Stimulated activated CD4-positive, alpha-beta T cell treated with anti-CD3 and anti-CD28 coated beads, TNF-alpha, amount 100 ng/mL, for 4 hours (primary cell): ENCODE measurements at places on chromosomes 5 and 9.

- DNase-seq: no peak
These were observed 51.9 kb upstream of the POU5F2 start for GRCh38 chr5:93793159-93793781.

DNA sequence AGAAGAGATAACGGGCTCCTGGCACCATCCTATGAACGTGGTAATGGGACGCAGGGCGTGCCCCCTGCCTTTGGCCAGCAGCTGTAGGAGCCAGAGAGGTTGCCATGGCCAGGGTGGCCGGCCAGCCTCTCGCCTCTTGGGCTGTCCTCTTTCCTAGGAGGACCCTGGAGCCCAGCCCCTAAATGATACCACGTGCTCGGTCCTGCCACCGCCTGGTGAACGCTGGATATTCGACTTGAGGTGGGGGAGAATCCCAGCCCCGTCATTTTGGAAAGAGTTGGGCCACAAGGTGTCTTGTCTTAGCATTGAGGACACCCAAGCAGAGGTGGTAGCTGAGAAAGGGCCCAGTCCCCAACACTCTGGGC lies 391 bp upstream of the NRG2 start:
- DNase-seq: no peak

DNA sequence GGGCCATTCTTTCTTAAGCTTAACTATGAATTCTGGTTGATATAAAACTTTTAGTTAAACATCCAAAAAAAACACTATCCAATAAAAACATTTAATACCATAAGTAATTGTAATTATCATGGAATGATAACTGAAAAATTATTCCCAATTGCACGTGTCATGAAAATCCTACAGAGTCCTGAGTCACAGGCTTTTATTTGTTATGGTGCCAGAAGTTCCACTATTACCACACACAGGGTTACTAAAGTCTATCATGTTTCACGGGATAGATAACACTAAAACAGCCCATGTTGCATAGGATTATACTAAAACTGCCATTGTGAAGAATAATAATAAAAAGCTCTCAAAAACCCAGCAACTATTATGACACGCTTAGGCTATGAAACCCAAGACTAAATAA lies 1381.8 kb downstream of the EFNA5 start:
- no peak for DNase-seq

DNA sequence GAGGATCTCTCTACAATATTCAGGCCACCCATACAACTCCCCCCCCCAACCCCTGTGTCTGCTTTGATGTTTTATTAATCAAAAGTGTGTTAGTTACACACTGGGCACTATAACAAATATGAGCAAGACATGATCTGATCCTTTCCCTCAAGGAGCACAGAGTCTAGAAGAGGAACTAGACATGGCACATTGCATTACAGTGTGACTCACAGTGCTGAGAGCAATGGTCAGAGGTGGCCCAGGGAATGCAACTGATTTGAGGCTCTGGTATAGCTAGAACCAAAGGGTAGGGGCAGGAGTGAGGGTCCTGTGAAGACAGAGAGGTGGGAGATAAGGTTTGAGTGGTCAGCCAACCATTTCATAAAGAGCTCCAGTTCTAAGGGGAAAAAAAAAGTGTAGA lies 539.2 kb downstream of the ACTL7B start:
- DNase-seq: no peak

DNA sequence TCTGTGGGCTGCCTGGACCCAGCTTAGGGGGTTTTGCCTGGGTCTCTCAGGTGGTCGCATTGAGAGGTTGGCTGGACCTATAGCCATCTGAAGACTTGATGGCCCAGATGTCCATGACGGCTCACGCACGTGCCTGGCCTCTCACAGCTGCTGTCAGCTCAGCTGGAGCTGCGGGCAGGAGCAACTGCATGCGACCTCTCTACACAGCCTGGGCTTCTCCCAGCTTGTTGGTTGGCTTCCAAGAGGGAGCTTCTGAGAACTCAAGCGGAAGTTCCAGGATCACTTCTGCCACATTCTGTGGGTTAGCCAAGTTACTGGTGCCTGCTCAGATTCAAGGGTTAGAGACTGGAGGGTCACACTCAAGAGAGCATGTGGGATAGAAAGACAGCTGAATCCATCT lies 99.2 kb downstream of the DAPK1 start:
- DNase-seq: no peak

DNA sequence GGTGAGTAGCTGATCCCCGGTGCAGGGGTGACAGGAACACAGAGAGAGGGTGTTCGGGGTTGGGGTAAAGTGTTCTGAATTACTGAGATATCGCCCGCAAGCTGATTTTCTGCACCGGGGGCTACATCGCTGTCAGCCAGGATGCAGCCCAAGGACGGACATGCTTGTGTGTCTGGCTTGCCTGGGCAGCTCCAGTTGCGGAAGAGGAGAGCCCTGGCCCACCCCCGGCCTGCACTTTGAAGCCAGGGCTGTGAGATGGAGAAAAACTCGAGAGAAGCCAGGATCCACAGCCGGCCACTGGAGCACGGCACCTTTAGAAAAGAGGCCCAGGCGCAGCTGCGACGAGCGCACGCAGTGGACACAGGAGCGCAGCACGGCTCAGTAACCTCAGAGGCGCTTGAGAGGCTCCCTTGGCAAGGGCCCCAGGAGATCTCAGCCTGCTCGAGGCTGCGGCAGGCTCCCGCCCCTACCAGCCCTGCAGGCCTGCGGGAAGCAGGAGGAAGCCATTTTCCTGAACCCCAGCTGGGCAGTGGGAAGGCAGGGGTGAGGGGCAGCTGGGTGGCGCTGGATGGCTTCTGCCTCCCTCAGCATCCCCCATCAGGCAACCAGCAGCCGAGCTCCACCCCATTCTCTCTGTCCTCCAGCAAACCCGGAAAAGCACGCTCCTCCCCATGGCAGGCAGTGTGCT lies 59.2 kb downstream of the C9orf50 start:
- DNase-seq: no peak

DNA sequence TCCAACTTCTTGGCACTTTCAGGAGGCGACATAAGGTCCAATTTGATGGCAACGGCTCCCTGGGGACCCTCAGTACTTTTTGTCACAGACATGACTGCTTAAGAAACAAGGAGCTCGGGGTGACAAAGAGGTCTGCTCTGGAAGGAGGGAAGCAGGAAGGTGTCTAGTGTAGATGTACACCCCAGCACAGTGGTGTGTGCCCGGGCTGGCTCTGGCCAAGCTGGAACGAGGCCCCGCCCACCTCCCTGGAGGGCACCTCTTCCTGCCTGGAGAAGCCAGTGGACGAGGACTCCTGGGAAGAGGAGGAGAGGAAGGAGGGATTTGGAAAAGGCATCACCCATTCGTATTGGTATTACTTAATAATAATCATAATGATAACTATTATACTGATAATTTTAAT lies at the start of gene SLC36A2:
SLC36A2 (minus strand) TSS at position 191 of the 400 bp plus-strand sequence; CDS start at position 92, 99 bp downstream.
- no peak for DNase-seq

DNA sequence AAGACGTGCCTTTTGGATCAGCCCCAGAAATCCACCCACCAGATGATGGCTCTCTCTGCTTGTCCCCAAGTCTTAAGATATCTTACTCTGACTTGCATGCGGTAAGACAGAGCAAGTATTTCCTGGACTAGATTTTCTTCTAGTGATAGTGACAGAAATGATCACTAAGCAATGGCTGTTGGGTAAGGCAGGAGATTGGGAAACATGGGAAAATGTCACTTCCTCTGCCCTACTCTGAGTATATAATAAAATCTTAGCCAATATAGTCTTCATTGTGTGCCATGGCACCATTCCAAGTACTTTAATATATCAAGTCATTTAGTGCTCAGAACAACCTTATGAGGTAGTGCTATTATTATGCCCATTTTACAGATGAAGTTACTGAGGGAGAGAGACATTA lies 31.0 kb upstream of the GNA14 start:
- no peak for DNase-seq

GRCh38 chr5:14142202-14142826 lies 828 bp upstream of the TRIO start:
- no peak for DNase-seq

GRCh38 chr5:31663519-31663918 lies 24.6 kb downstream of the PDZD2 start:
- no peak for DNase-seq

DNA sequence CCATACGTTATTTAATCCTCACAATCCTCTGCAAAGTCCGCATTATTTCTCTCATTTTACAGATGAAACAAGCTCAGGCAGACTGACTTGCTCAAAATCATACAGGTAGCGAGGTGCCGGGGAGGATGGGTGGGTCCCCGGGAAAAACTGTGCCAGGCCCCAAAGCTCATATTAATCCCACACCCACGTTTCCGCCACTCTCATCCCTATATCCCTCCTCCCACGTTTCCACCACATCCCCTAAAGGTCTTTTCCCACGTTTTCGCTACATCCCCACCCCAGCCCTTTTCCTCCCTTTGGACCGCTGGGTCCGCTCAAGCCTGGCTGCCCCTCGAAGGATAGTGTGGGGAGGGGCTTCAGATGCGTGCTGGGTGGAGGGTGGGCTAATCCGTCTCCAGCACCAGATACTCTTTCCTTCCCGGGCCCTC lies 434 bp upstream of the FSD1L start:
- DNase-seq: no peak

GRCh38 chr5:127097278-127097677 lies 24.0 kb upstream of the C5orf63 start:
- no peak for DNase-seq

DNA sequence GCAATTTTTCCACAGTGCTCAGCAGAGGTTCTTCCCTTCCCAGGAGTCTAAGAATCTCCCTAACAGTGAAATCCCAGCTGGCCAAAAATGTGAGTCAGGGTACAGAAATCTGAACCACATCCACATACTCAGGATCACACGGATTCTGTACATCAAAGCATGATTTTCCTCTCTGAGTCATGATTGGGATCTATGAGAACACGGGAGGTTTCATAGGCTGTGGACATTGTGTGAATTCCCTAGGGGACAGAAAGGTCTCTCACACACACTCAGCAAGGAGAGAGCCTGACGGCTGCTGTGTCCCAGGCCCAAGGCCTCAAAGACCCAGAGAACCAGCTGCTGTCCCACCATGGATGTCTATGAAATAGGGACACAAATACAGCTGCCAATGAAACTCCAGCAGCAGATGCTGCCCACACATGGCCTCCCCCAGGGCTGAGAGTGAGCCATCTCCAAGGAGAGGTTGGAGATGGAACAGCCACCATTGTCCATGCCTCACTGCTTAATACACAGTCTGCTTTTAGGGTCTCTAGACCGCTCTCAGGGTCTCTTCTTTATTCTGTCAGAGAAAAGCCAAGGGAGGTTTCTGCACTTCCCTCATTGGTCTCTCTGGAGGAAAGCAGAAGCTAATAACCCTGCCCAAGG lies 102.7 kb downstream of the ADAMTS12 start:
- no peak for DNase-seq
